ENCODE measurements at places on chromosomes 6 and 20.

DNA sequence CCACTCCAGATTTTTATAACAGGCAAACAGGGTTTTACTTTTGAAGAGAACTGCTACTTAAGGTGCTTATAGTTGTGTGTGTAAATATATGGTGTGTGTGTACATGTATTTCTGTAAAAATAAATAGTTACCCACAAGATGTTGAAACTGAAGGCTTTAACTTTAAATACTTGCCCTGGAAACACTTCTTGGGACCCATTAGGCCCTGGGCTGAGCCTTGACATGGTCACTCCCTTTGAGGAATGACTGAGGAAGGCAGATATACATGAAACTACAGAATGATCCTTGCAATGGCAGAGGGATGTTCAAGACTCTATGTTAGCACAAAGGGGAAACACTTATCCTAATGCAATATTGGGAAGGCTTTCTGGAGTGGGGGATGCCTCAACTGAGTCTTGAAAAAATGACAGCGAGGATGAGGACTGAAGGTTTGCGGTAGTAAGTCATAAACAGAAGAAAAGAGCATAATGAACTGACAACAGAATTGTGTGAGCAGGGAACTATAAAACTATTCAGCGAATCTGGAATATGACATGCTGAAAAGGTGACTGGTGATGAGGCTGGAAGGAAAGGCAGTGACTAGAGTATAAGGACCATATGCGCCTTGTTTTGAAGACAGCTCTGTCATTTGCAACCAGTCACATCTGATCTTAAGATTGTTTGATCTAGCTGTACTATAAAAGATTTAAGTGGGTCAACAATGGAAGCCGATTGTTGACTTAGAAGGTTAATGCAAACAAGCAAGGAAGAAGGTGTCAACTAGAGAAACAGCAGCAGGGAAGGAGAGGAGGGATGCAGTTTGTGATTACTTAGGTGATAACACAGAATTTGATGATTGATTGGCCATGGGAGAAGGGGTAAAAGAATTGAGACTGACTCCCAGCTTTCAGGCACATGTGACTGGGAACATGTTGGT lies 64.4 kb upstream of the COL21A1 start:
- DNase-seq = no peak

- DNase-seq = no peak
Observed at GRCh38 chr6:17418281-17419188, 25.1 kb downstream of the CAP2 start.

DNA sequence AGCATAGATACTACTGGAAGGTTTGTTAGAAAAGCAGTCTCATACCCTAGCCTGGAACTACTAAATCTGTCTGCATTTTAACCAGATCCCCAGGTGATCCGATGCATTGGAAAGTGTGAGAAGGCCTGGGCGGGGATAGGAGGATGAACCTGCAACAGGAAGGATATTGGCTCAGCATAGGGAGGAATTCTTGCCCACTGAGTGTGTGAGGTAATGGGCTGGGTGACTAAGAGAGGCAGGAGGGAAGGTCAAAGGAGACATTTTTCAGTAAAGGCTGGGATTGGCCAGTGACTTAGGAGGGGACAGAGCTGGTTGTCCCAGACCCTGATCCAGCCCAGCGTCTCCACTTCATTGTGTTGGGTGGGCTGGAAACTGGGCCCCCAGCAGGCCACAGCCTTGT lies 191.0 kb upstream of the LRFN2 start:
- DNase-seq = no peak

DNA sequence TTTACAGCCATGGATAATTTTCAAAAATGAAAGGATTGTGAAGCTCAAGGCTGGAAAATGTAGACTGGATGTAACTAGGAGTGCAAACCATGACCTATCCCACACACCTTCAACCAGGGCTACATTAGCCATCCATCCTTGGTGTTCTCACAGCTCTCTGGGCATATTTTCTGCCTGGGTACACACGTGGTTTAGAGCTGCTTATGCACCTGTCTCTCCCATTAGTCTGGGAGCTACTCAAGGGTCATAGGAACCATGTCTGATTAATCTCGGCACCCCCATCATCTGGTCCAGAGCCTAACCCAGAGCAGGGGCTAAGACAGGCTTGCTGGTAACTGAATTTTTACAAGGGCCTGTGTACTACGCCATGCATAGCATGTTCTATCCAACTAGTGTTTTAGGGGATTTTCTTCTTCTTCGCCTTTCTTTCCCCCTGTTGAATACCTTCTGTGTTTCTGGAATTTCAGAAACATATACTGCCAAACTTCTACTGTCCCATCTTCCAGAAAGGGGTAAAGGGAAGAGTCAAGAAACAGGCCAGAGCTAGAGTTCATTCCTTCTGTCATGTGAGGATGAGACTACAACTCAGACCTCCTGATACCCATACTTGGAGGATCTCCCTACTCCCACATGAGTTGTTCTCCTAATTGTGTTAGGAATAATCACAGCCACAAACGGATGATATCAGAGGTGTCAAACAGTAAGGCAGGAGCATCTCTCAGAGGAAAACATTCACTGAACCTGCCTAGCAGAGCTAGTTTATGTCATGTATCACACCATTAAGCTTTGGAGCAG lies 25.4 kb upstream of the FAM83C start:
- no peak for DNase-seq

- no peak for DNase-seq
Observed at GRCh38 chr6:81790034-81790433, 37.6 kb upstream of the TENT5A start.

DNA sequence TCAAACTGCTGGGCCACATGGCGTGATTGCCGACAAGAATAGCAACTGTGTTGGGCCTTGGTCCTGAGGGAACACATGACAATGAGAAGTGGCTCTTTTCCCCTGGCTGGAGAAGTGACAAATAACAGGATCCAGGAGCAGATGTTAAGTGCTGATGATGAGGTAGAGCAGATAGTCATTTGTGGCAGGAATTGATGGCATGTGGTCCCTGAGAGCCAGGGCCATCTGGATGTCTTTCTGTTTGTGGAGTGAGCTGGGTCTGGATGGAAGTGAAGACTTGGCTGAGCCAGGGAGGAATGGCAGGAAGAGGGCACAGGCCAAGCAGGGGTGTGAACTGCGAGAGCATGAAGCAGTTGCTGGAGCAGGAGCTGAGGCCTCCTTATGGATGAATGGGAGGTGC lies 67.8 kb downstream of the SCAND1 start:
- no peak for DNase-seq

- no peak for DNase-seq
Observed at GRCh38 chr6:13614126-13614925, 809 bp upstream of the NOL7 start.

DNA sequence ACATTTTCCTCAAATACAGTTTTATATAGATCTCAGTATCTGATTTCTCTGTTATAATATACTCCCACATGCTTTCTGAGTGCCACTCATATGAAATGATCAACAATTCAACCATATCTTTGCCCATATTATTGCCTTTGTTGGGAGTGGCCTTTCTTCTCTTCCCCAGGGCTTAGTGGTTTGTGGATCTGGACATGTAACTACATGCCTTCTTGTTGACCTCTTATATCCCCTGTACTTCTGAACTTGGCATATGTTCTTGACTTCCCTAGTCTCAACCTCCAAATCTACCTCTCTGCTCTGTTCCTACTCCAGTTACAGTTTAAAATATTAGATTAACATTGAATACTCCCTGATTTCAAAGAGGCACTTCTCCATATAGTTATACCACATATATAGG lies 34.3 kb upstream of the PRIM2 start:
- DNase-seq = no peak

GRCh38 chr20:51703400-51704287 lies 64.5 kb downstream of the ATP9A start:
- no peak for DNase-seq

DNA sequence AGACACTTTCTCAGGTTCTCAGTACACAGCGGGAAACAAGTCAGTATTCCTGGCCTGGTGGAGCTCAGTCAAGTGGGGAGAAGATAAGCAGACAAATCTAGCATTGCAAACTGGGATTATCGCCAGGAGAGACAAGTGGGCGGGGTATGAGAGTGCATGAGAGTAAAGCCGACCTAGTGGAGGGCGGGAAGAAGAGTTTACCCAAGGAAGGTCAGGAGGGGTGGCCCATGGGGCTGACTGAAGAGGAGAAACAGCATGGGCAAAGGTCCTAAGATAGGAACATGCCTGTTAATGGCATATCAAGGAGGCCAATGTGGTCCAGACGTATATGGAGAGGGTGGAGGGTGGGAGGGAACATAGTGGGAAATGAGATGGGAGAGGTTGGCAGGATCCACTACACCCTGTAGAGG lies 12.4 kb upstream of the CSNK2A1 start:
- no peak for DNase-seq

- no peak for DNase-seq
Observed at GRCh38 chr6:149209871-149210775, 107.4 kb upstream of the TAB2 start.

DNA sequence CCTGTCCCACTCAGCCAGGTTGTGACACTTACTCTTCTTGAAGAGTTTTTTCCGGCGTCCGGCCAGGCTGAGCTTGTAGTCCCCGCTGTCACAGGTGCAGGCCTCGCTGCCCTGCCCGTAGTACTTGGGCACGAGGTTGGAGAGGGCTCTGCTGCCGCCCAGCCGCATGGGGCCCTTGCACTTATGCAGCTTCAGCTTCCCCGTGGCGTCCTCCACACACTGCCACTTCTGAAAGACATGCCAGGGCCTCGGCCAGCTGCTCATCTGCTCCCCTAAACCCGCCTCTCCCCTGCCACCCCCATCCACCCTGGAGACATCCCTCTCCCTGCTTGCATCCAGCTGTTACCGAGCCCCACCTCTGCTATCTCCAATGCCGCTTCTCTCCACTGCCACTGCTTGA lies 113.1 kb downstream of the SULF2 start:
- DNase-seq = no peak

- DNase-seq = no peak
Observed at GRCh38 chr20:16107172-16107870, 465.9 kb downstream of the KIF16B start.

- DNase-seq = no peak
Observed at GRCh38 chr20:672963-673602, 2.5 kb downstream of the SCRT2 start.

GRCh38 chr6:150395388-150396009 lies 26.7 kb downstream of the IYD start:
- no peak for DNase-seq

DNA sequence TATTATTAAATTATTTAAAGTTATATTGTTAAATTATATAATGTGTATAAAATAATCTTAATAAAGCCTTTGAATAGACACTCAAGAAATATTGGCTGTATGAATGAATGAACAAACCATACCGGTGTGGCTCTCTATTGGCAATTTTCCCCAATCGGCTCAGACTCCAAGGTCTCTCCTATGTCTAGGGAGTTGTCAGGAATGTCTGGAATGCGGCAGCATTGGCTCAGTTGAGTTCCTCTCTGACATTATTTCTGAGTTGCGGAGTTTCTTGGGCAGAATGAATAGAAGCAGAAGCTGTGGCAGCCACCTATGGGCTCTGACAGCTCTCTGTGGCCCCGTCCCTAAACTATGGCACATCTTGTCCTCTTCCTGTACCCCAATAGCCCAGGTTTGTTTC lies 111.0 kb downstream of the SOBP start:
- DNase-seq = no peak

- DNase-seq = no peak
Observed at GRCh38 chr20:40744072-40744817, 55.2 kb upstream of the MAFB start.

DNA sequence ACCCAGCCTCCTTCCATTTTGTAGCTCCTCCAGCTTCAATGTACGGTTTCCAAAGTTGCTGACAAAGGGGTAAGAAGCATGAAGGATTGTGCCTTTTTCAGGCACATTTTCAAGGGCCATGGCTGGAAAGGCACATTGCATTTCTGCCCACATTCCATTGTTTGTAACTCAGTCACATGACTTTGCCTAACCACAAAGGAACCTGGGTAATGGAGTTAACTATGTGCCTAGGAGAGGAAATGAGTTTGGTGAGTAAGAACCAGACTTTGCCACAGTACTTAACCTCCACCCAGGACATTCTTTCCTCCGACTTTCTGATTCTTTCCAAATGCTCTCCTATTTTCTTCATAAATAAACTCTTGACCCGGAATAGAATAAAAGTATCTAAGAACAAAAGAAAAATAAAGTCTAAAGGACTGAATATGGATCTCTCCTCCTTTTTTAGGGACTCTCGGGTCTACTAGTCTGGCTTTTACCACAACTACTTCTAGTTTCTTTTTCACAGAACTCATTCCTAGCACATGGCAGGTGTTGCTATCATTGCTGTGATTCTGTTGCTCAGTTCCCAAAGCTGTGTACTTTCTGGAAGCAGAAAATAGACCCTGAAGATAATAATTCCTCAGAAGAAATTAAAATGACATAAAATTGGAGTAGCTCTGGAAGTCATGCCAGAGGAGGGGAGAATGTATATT lies 81.5 kb upstream of the ISM1 start:
- DNase-seq = no peak

DNA sequence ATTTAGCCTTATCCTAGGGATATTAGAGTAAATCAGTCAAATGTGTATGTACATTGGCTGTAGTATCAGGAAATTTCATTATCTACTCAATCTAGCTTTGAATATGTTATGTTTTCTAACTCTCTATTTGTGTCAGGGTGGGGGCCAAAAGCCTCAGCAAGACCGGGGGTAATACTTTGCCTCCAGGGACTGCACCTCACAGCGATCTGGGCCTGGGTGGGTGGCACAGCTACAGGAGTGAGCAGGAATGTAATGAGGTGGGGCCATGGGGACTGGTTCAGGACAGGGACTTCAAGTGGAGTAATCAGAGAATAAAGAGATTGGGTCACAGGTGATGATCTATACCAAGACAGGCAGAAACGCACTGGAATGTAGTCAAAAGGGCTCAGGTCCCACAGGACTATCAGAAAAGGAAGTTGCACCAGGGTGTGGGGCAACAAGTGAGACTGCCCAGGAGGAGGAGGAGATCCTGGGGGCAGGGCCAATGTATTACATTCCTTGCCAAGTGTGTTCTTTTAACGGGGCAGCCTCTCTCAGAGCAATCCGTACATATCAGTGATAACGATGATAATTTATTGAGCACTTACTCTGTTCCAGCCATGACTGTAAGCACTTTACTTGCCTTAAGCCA lies 54.0 kb downstream of the PIGU start:
- no peak for DNase-seq

GRCh38 chr6:14197118-14197517 lies 79.5 kb downstream of the CD83 start:
- DNase-seq = no peak

DNA sequence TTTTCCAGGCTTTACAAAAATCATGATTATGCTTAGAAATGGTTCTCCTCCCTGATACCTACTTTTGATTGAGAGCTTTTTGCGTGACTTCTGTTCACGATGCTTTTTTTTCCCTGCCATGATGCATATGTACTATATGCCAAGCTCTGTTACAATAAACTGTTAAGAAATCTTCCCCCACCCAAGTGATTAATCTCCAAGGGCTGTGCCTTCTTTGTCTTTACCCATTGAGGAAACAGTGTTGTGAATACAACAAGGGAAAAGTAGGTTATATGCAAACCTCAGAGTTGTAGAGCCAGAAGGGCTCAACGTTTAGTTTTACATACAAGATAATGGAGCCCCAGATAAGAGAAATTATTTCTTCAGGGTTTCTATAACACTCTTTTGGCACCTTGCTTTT lies 34.1 kb upstream of the MYLK2 start:
- DNase-seq = no peak

All from activated CD4-positive, CD25-positive, alpha-beta regulatory T cell treated with anti-CD3 and anti-CD28 coated beads, Interleukin-2, amount 50 U/mL, for 72 hours (primary cell).